ENCODE measurements at places on chromosomes 4 and X. TPM values are rescaled to one million over a fixed set of nuclear protein-coding genes. Genes with fewer than 3 reads are reported as not detected.

GRCh38 chr4:48575964-48576363 is 85.9 kb downstream of the ZAR1 start:
- DNase-seq, result no peak

GRCh38 chrX:41258226-41258625 is 75.7 kb upstream of the DDX3X start:
- no peak for DNase-seq

- no peak for DNase-seq
Measured at GRCh38 chr4:106286611-106287010, 29.4 kb downstream of the TBCK start.

- no peak for DNase-seq
Measured at GRCh38 chr4:159516556-159517140, 413.8 kb downstream of the RAPGEF2 start.

DNA sequence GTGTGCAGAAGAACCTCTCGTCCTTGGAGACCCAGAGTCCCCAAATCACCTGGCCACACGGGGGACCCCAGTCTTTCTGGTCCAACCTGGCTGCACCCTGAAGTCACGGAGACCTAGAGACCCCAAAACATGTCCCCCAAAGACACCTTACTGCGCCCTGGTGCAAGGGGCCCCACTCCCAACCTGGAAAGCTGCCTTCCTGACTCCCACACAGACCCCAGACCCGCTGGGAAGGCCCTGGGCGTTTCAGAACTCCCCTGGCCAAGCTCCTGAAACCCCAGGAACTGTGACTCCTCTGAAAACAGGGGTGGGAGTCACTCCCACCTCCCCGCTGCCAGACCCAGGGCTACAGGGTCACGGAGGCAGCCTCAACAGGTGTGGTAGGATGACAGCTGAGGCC is 12.7 kb upstream of the SHOX start:
- no peak for DNase-seq

- DNase-seq, result no peak
Measured at GRCh38 chr4:9923195-9923812, 98.0 kb downstream of the SLC2A9 start.

GRCh38 chrX:105211066-105211575 is 9.4 kb downstream of the TEX13A start:
- DNase-seq, result no peak

GRCh38 chr4:90992213-90992612 is 865.0 kb downstream of the CCSER1 start:
- no peak for DNase-seq

IL9R gene
- polyA plus RNA-seq, result 0.26 TPM

PAGE4 gene
- not detected for polyA plus RNA-seq

XPNPEP2 gene
- 6.0 TPM for polyA plus RNA-seq

UNC5C gene
- 49.5 TPM for polyA plus RNA-seq

ELF4 gene
- 10.6 TPM for polyA plus RNA-seq

NWD2 gene
- polyA plus RNA-seq, result 0.03 TPM

MAOA gene
- 55.0 TPM for polyA plus RNA-seq

TMEM47 gene
- 32.6 TPM for polyA plus RNA-seq
